ENCODE measurements at places on chromosomes 7 and 10.

DNA sequence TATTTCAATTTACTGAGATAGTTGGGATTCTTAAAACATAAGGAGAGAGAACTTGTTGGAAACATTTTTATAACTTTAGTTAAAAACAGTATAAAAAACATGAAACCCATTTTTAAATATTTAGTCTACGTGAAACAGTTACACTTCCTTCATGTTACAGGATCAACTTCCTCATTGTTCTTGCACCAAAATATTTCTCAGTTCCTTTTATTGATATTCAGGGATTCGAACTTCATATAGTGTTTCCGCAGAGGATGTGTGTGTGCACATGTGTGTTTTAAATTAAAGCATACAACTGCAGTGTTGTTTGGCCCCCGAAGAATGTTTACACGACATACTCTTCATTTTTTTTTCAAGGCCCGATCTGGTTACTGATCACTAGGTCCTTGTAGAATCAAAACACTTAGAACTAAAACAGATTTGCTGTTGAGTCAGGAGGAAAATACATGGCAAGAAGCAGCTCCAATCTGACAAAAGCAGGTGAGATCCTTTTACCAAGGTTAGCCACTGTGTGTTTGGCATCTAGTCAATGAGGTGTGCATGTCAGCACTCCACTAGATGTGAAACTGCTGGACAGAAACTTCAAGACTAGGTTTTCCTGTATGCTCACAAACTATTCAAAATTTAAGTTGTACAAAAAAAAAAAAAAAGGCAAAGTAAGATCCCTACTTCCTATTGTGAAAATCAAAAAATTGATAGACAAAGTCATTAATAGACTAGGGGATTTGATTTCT is 60.4 kb downstream of the INSYN2A start:
- no peak for DNase-seq

- no peak for DNase-seq
Observed at GRCh38 chr7:158461824-158462223, 125.8 kb downstream of the PTPRN2 start.

GRCh38 chr10:112775892-112776674 is 174.0 kb upstream of the TCF7L2 start:
- DNase-seq: no peak

GRCh38 chr7:116271161-116271913 is 61.0 kb downstream of the TES start:
- DNase-seq: no peak

GRCh38 chr10:125062914-125063230 is 97.5 kb downstream of the CTBP2 start:
- DNase-seq: no peak

DNA sequence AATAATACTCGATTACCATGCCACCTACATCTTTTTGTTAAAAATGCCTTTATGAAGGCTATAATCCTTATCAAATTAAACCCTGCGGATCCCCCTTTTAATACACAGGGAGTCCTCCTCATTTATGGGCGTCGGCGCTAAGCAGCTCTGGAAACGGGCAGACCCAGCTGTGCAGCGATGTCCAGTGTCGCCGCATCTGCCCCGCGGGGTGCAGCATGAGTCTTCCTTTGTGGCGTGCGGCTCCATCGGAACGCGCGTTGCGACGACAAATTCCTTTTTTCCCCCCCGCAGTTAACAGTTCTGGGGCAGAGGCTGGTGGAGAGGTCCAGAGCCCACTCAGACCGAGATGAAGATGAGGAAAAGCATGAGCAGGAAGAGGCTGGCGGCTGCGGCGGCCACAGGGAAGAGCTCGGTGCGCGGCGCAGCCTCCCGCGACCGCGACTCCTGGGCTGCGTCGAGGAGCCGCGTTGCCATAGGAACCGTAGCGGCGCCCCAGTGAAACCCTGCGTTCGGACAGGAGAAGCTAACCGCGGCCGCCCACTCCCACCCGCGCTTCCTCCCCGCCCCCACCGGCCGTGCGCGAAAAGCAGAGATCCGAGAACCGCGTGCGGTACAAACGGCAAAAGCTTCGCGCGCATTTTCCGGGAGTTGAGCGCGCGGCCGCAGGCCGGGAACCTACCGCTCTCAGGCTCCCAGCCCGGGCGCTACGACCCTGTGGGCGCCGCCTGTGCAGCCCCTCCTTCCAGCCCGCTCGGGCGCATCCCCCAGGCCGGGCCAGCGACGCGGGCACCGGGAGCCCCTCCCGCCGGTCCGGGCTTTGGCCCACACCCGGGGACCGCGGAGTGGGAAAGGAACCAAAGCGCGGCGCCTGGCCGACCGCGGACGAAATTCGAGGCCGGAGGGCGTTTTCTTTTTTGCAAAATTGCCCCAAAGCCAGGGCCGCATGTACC is 130.6 kb downstream of the SPAG6 start:
- no peak for DNase-seq

DNA sequence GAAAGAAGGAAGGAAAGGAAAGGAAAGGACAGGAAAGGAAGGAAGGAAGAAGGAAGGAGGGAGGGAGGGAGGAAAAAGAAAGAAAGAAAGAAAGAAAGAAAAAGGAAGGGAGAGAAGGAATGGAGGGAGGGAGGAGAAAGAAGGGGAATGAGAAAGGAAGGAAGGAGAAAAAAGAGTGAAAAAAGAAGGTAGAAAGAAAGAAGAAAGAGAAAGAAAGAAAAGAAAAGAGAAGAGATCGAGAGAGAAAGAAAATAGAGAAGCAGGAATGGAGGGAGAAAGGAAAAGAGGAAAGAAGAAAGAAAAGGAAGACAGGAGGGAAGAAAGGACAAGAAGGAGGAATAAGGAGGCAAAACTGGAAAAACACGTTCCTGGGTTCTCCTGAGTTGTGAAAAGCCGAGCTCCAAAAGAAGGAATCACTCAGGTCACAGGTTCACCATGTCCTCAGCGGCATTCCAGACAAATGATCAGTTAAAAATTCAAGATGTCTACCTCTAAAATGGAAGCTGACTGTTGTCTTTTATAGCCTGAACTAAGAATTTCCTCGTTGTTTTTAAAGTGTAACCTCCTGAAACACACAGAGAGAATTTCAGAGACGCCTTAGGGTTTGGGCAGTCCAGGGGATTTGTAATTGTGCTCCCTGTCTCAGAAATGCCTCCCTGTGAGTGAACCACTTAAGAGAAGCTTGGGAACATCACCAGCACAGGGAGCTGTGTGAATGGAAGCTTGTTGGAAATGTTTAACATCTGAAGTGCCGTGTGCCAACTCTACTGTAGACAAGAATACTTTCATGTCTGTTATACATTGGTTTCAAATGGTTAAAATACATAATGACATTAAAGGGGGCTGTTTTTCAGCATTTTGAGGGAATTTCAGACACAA is 80.7 kb downstream of the INHBA start:
- no peak for DNase-seq

- no peak for DNase-seq
Observed at GRCh38 chr10:103431902-103432301, 20.3 kb downstream of the CALHM2 start.

GRCh38 chr10:123272171-123272570 is 118.0 kb downstream of the BUB3 start:
- no peak for DNase-seq

DNA sequence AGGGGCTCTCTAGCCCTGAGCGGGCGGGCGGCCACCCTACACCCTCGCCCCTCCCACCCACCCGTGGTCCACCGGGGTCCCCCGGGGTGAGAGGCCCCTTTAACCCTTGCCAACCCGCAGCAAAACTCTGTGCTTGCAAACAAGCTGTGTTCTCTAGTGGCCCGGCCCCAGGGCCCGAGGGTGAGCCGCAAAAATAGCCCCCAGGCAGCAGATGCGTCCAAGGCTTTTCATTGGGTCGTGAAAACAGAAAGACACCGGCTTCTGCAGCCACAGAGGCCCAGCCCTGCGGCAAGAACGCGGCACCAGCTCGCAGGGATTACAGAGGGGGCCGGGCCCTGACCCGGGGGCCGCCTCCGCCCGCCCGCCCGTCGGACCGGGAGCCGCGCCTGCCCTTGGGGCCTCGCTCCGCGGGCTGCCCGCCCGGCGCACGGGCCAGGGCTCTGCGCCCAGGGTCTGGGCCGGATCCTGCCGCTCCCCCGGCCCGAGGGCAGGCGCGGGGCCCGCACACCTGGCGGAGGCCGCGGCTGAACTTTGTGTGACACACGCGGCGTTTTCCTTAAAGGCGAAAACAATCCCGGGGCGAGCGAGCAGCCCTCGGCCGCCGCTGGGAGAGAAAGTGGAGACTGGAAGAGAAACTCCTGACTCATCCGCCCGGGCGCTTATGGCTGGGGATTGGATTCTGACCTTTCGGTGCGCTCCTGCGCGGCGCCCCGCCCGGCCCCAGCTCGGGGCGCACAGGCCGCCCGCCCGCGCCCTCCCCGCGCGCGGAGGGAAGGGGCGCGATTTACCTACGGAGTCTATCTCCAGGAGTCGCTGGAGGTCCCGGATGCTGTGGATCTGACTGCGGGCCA is 2.8 kb downstream of the PDGFA start:
- DNase-seq: no peak

GRCh38 chr7:157674715-157675426 is 338.1 kb downstream of the DNAJB6 start:
- DNase-seq: no peak

- no peak for DNase-seq
Observed at GRCh38 chr7:129122078-129122750, 22.3 kb upstream of the TSPAN33 start.

- DNase-seq: no peak
Observed at GRCh38 chr7:54145716-54146115, 396.5 kb upstream of the VSTM2A start.

- DNase-seq: no peak
Observed at GRCh38 chr10:49616421-49617101, 2.7 kb downstream of the CHAT start.

DNA sequence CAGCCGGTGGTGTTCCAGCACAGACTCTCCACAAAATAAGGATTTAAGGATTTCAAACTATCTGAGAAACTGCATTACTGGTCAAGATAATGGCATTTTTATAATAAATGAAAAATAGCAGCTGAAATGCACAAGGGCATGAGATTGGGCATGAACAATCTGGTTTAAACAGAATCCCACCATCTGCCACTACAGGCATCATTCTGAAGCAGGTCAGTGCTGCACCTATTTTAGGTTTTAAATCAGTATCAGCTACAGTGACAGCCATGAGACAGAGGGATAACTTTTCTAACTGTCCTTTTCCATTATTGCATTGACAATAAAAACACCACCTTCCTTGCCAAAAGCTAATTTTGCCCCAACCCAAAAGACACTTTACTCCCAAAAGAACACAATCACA is 186.8 kb downstream of the ETV1 start:
- no peak for DNase-seq

DNA sequence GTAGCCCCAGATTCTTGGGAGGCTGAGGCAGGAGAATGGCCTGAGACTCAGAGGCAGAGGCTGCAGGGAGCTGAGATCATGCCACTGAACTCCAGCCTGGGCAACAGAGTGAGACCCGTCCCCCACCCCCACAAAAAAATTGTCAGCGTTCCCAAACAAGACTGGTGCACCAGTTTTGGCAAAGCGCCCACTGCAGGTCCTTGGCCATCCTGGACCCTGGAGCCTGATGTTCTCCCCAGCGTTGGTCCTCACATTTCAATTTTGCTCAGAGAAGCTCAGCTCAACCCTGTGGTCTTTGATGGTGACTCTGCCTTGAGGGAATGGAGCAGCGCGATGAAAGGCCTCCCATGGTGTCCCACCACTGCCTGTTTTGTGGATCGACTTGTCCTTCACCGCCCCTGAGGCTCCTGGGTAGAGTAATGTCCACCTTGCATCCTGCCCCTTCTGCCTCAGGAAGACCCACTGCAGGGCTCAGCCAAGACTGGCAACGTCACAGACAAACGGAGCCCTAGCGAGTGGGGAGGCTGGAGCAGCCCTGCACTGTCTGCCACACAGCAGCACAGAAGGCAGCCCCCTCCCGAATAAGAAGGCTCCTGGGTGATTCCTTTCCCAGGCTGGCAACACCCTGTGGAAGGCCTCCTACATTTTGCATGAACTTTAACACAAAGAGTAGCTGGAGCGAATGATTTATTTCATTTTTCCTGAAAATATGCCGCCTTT is 410.9 kb downstream of the TCERG1L start:
- no peak for DNase-seq

DNA sequence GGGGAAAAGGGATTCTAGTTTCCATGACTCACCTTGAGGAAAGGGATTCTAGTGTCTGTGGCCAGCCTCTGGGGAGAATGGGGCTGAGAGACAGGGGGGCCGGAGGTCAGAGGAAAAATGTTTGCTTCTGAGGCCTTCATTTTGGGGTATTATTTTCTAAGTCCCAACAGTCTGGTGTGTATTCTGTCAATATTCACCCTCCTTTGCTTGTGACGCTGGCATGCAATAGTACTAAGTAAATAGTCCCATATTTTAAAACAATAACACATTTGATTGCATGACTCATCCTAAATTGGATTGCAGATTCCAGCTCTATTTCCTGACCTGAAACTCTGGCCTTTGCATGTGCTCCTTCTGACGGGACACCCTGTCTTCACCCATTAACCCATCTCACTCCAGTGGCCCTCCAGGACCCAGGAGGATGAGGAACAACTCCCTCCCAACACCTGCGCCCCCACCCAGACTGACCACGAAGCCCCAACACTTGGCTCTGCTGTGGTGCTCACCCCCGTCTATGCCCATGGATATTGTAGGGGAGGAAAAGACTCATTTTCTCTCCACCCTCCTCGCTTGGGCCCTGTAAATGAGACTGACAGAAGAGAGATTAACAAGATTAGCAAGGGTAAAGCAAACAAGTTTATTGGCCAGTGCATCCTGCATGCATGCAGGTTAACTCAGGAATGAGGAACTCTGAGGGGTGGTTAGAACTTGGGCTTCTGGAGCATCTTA is 495.6 kb upstream of the KLF6 start:
- no peak for DNase-seq

DNA sequence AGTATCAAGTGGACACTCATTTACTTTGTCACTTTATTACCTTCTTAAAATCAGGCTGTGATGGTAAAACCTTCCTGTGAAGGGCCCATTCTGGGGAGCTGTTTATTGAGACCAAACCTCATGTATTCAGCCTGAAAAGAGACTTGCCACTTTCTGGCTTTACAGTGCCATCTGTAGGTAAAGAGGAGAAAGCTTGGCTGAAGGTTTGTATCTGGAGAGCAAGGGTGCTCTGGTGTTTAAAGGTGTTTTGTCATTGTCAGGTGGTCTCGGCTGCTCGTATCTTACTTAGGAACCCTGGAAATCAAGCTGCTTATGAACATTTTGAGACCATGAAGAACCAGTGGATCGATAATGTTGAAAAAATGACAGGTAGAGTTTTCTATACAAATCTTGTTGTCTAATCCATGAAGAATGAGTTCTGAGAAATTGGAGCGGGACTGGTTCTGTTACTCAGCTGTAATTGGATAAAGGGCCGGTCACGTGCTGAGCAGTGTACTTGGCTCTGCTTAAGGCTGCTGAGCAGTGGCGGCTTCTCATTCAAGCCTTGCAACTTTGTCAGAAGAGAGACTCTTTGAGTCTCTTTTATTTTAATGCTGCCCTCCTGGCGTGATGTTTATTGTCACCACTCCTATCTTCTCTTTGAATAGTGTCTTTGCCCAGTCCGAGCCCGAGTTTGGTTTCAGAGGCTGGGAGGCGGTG is 46.9 kb downstream of the AP3M1 start:
- no peak for DNase-seq

GRCh38 chr7:51142741-51143385 is 173.7 kb downstream of the COBL start:
- DNase-seq: no peak

GRCh38 chr7:4343272-4344247 is 338.5 kb upstream of the FOXK1 start:
- no peak for DNase-seq
